ENCODE measurements at places on chromosomes 7 and 10.

DNA sequence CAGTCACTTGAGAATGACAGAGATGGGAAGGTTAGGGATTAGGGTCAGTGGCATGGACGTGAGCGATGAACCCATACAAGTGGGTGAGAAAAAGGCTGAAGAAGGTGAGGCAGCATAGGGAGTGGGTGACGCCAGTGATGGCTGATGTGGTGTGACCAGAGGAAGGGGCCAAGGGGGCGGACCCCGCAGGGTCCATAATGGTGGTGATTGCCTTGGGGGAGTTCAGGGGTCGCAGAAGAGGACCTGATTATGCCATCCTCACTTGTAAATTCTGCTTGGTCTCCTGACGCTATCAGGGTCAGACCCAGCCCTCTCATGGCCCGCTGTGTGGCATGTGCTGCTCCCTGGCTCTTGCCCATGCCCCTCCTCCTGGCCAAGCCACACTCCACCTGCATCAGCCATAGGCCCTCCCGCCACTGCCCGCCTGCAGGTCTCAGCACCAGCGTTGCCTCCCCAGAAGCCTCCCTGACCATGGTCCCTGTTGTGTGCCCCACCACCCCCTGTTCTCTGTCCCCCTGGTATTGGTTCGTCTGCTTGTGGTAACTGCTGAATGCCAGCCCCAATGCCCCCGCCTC, 235.7 kb downstream of the EBF3 start:
- DNase-seq, result no peak

GRCh38 chr7:114930829-114931655, 9.1 kb downstream of the MDFIC start:
- DNase-seq, result no peak

GRCh38 chr10:32961343-32961894, 3.4 kb upstream of the ITGB1 start:
- DNase-seq, result no peak

- DNase-seq, result no peak
Measured at GRCh38 chr10:90592638-90593302, 265.1 kb downstream of the HTR7 start.

DNA sequence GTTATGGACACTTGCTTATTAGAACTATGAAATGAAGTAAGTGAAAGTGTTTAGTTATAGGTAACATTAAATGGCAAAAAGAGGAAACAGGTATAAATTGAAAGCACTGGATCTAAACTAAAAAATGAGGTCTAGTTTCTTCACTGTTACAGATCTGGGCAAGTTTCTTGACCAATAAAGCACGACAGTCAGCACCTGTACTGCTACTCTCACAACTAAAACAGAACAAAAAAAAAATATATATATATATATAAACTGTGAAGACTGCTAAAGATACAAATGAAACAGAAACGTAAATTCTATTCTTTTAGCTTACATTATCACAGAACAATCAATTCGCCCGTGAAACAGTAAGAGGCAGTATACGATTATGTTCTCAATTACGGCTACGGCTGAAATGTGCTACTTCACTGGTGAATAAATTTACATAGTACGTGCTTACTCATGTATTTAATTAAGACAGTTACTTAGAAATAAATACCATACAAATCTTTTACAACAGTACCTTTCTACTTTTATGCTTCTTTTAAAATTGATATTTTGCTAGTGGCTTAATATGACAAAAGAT, 4.2 kb downstream of the AHR start:
- DNase-seq, result no peak

- DNase-seq, result no peak
Measured at GRCh38 chr10:85318809-85319807, 990.7 kb downstream of the CCSER2 start.

DNA sequence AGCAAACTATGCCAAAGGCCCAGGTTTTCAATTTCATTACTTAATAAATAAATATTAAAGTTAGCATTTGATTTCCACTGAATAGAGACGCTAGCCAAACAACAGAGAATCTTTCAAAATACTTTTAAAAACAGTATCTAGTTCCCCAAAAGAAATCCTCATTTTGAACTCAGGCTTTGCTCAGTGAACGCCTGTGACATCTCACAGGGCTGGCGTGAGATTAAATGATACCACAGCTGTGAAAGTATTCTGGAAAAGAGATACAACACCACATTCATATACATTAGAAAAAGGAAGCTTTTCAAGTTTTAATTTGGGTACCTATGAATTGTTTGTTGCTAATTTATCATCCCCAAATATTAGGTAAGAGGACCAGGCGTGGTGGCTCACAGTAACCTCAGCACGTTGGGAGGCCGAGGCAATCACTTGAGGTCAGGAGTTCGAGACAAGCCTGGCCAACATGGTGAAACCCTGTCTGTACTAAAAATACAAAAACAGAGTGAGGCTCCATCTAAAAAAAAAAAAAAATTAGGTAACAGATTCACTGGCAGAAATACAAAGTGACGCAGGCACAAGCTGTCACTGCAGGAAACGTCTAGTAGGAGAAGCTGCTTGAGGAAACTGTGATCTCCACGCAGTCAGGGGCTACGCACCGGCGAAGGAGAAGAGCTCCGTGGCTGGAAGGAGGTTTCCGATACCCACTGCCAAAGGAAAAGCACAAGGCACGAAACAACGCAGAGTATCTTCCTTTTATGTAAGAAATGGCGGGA, 50.0 kb downstream of the AMZ1 start:
- DNase-seq, result no peak

- DNase-seq, result no peak
Measured at GRCh38 chr10:13346283-13347042, 1.6 kb downstream of the SEPHS1 start.

- peak; percentile 73 for DNase-seq
Measured at GRCh38 chr10:130171196-130171595, 35.0 kb downstream of the GLRX3 start.

- no peak for DNase-seq
Measured at GRCh38 chr10:89867964-89868363, 166.6 kb downstream of the KIF20B start.

DNA sequence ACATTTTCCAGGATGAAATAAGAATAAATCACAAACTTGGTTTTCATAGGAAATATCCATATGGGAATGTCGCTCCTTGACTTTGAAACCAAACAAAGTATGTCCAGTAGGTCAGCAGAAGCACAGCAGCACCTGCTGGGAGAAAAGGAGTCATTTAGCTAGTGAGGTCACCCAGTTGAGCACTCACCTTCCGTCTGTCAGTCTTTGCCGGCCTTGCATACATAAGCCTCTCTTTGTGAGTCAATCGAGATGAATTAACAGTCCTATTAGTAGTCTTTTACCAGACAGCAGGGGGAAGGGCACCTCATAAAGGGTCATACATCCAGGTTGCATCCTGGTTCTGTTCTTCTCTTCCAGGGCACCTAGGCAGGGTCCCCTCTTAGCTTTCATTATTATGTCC, 232.5 kb upstream of the FZD1 start:
- no peak for DNase-seq

- DNase-seq, result peak; percentile 46
Measured at GRCh38 chr7:151351027-151351426, 9.4 kb downstream of the NUB1 start.

GRCh38 chr10:49619613-49620012, 5.8 kb downstream of the CHAT start:
- no peak for DNase-seq

DNA sequence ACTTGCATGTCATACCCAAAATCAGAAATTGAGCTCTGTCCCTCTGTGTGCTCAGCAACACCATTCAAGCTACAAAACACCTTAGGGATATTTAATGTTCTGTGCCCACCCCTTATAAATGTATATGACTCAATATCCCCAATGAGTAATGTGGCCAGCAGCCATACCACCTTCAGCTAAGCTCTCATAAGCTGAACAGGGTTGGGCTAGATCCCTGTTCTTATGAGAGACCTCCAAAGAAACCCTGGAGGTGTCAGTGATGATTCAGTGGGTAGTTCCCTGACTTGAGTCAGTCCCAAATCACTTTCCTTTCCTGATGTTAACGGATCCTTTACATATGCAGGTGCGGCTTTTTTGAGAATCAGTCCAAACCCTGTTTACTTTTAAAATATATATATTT, 253.8 kb downstream of the CREB5 start:
- DNase-seq, result no peak

GRCh38 chr10:45418417-45418848, 44.4 kb downstream of the ALOX5 start:
- DNase-seq, result no peak

DNA sequence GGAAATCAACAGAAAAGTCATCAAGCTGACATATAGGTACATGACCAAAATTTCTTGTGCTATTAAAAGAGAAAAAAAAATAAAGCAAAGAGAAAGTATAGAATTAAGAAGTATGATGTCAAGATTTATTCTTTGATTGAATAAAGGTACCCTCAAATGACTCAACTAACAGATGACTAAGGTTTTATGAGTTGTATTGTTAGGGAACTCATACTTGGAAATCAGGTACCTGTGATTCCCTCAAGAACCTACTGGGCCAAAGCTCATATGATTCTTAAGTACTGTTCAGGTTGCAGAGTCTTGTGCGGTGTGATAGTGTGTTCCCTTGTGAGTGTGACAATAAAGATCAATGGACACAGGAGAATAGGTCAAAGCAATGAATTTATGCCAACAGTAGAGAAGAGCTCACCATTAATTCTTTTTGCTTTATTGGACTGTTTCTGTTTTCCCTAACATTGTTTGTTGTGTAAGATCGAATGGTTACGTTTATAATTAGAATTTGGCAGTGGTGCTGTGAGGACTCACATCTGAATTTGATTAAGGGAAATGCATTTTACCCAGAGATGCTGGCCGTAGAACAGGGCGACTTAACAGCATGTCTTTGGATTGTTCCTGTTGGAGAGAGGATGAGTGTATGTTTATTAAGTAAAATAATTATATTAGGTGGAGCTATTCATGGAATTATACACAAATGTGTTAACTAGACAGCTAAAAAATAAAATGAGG, 293.2 kb upstream of the SEMA3D start:
- no peak for DNase-seq

DNA sequence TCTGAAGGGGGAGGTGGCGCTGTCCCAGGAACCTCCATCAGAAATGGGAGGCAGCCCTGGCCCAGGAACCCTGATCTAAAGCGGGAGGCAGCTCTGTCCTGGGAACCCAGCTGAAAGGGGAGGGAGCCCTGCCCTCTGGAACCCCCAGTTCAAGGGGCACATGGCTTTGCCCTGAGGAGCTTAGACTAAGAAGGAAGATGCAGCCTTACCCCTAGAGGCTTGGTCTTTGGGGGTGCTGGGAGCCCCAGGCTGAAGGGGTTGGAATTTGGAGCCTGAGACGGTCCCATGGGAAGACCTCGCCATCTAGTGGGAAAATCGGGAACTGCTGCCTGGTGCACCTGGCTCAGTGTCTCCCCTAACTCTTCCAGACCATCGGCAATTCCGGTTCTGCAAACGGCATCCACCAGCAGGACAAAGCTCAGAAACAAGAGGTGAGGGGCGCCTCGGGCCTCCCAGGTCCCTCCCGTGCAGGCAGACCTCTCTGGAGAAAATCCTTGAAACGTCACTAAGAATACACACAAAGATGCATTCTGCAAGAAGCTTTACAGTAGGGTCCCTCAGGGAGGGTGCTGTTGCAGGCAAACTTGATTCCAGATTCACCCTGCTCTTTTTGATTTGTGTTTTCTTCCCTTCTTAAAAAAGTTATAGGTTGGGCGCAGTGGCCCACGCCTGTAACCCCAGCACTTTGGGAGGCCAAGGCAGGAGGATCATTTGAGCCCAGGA, 52.4 kb upstream of the GTF2IRD1 start:
- peak; percentile 83 for DNase-seq

DNA sequence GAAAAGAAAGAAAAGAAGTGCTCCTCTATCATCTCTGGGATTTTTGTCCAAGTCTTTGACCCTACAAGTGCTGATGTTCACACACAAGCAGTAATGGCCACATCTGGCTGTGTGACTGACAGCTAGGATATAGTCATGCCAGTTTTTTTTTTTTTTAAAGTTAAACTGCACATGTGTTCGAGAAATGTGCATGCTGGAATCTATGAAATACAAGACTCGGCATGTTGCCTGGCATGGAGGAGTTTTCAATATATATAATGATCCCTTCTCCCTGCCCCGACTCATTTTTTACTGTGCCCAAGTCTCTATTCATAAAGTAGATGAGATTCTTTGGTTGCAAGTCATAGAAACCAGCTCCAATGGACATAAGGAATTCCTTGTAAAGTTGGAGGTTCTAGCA, 60.4 kb upstream of the FGFR2 start:
- no peak for DNase-seq

GRCh38 chr10:62027841-62028501, 126.5 kb downstream of the ARID5B start:
- DNase-seq, result no peak
